NCI-H1092 (cell line): ENCODE measurements at places on chromosomes 16 and 17.
A peak's percentile ranks its signal among the peaks of the same experiment; 100 is the strongest.

DNA sequence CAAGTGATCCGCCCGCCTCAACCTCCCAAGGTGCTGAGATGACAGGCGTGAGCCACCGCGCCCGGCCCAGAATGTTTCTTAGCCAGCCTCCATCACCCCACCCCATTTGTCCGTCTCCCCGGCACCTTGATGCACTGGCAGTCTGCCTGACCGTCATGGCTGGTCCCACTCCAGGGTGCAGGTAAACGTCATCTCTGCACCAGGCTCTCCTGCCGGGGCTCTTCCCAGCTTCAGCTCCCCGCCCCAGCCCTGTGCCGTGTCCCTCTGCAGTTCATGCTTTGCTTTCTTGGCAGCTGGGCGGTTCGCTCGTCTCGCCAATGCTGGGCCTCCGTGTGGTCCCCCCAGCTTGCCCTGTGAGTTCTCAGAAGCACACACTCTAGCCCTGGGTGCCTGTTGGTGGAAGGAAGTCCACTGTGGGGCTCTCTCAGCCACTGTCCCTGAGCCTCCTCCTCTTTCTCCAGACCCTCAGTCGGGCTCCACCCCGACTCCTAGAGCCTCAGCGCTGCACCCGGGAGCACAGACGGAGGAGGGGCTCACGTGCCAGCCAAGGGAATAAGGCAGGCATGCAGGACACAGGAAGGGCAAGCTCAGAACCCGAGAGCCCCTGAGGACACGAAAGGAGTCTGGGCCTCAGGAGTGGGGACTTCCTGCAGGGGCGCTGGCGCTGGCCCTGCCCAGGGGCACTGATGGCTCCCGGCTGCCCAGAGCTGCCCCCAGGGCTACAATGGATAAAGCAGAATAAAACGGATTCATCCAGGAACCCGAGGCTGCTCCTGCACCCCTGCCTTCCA is 12.0 kb downstream of the HS3ST6 start:
- DNase-seq: no peak

GRCh38 chr17:349666-350065 is 2.9 kb downstream of the RPH3AL start:
- no peak for DNase-seq

GRCh38 chr17:28204751-28205150 is 114.2 kb upstream of the TMEM97 start:
- no peak for DNase-seq

GRCh38 chr17:72580321-72581127 is 459.7 kb downstream of the SOX9 start:
- DNase-seq: peak; percentile 37

- DNase-seq: no peak
These were observed at the start of gene PDE6G for GRCh38 chr17:81656118-81656743. Gene PDE6G, minus strand, starts transcription at chr17:81656542. Its CDS starts 3,237 bp downstream, at chr17:81653305.

DNA sequence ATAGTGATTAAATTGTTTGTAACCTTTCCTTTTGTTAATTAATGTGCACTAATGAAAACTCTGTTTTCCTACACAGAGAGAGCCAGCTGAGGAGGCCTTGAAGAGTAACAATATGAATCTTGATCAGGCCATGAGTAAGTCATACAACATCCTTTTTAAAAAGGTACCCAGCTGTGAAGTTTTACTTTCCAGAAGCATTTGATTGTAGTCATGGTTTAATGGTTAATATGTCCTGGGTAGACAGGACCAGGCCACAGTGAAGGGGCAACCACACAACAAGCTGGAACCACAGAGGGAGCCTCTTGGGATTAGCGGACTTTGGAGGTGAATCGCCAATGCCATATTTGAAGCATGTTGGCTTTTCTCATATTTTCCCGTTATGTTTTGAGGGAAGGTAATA is 55.6 kb downstream of the TMC6 start:
- no peak for DNase-seq
